Stimulated activated CD4-positive, alpha-beta T cell treated with anti-CD3 and anti-CD28 coated beads, Interleukin-4, amount 100 ng/mL, for 1 hour (primary cell): ENCODE measurements at places on chromosomes 1 and 21.

- no peak for DNase-seq
Observed at GRCh38 chr1:12142891-12143630, 23.7 kb upstream of the TNFRSF1B start.

DNA sequence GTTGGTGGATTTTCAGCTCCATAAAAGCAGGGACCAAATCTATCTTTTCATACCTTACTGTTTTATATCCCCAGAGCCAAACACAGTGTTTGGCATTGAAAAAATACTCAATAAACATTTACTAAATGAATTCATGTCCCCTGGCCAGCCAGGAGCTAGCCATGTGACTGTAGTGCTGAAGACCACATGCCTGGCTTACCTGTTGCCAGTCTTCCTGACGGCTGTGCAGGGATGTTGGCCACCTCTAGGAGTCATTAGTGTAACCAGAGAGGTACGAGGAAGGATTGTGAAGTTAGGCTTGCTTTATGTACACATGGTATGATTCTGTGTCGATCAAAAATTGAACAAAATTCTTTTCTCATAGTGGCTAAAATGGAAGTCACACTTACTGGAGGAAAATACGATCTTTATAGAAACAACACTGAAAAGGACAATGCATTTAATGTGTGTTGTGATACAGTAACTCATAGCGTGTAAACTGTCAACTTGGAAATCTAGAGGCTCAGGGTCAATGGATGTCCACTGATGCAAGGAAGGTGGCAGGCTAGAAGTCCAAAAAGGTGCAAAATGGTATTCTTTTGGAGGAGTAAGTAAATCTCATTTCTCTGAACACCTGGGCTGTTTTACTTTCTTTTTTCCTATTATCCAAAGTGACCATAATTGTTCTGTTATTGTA, 60.9 kb downstream of the FGGY start:
- DNase-seq = no peak

GRCh38 chr1:181918880-181919525, 142.5 kb downstream of the ZNF648 start:
- no peak for DNase-seq

DNA sequence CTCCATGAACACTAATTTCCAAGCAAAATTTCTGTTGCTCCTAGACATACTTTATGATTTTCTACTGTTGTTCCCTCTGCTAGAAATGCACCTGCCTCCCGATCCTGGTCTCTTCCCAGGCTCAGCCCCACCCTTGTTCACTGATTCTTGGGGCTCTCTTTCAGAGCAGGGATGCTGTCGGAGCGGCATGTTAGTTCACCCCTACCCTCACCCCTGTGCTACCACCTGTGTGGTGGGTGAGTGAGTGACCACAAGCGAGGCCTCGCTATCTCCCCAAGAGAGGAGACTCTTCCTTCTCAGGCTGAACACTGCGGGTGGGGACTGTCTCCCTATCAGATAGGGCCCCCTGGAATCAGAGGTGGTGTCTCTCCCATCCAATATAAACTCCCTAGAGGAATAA, 4.9 kb upstream of the S100A8 start:
- DNase-seq = no peak

GRCh38 chr1:160863774-160864131, 1.1 kb upstream of the CD244 start:
- DNase-seq = no peak

- DNase-seq = no peak
Observed at GRCh38 chr1:1424707-1425106, 3.6 kb upstream of the ANKRD65 start.

DNA sequence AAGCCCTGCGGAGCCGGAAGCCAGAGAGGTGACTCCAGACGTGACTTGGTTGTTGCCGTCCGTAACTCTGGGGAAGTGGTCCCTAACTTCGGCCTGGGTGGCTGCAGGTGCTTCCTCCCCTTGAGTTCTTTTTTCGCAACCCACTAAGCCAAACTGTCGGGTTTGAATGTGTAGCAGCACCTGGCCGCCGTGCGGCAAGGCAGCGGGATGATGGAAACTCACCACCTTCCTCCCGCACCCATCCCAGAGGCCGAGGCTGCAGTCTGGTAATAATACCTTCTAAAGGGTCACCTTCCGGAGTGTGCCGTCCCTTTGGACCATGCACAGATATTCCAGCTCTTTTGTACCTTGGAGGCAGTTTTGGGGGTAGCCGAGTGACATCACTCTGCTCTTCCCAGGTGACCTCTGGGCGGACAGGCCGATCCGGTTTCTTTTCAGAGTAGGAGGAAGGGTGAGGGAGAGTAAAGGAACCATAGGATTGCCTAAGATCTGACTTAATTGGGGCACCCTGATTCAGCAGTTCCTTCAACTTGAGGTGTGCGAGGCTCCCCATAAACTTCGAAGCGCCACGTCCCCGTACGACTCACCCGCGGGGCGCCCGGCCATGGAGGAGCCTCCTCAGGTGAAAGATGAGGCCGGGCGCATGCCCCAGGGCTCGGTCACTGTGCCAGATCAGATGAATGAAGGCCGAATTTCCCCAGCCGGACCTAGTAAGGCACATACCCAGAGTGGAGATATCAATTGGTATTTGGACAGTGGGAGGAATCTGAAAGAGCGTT, 1.0 kb downstream of the KCNK1 start:
- no peak for DNase-seq

- DNase-seq = no peak
Observed at GRCh38 chr1:101158424-101158823, 78.4 kb upstream of the S1PR1 start.

GRCh38 chr1:31681415-31681814, 22.4 kb downstream of the COL16A1 start:
- no peak for DNase-seq

GRCh38 chr1:1083416-1084371, 9.6 kb upstream of the RNF223 start:
- DNase-seq = no peak

DNA sequence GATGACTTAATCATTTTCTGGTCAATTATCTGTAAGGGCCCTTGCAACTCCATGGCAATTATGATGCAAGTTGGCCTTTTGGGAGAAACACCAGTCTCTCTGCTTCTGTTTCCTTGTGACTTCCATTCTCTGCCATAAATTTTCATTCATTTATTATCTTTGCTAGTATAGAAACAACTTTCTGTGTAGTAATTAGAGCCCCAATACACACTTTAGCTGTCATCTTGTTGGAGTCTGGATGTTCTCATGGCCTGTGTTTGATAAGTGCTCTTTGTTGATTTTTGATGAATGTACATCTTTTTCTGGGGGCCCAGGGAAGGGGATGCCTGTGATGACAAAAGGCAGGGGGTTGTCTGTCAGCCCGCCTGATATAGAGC, 22.4 kb downstream of the PROX1 start:
- no peak for DNase-seq

- no peak for DNase-seq
Observed at GRCh38 chr1:13478692-13479091, 35.1 kb downstream of the LRRC38 start.
